GM23248 (cell line): ENCODE measurements at places on chromosomes 2 and 18. TPM values are rescaled to one million over a fixed set of nuclear protein-coding genes. Genes with fewer than 3 reads are reported as not detected.

The CDH20 gene
- not detected in 2 replicates for total RNA-seq

The CCDC68 gene
- total RNA-seq = 0.11 TPM in 1 of 2 replicates, not detected in the other

The TMEM247 gene
- total RNA-seq = not detected in 2 replicates

The MERTK gene
- total RNA-seq = under 0.01 TPM in 1 of 2 replicates, not detected in the other

The PSD4 gene
- total RNA-seq = 2.8 and 6.1 TPM in 2 replicates

The UPP2 gene
- not detected in 2 replicates for total RNA-seq

The HNMT gene
- 2.7 and 7.3 TPM in 2 replicates for total RNA-seq

The PAX3 gene
- not detected in 2 replicates for total RNA-seq

The KCNK3 gene
- not detected in 2 replicates for total RNA-seq

The ZBTB7C gene
- not detected in 2 replicates for total RNA-seq

The GCKR gene
- 0.11 TPM in 1 of 2 replicates, not detected in the other for total RNA-seq

The CHPF gene
- 526 and 533 TPM in 2 replicates for total RNA-seq

The TLX2 gene
- total RNA-seq = not detected in 2 replicates

The WNT10A gene
- not detected in 2 replicates for total RNA-seq

The C2orf72 gene
- 0.11 TPM in 1 of 2 replicates, not detected in the other for total RNA-seq

The LOXHD1 gene
- total RNA-seq = not detected in 2 replicates

The AFF3 gene
- total RNA-seq = 0.76 and 0.86 TPM in 2 replicates

The IL1F10 gene
- not detected in 2 replicates for total RNA-seq

The COLEC11 gene
- total RNA-seq = not detected in 2 replicates

The NYAP2 gene
- total RNA-seq = not detected in 2 replicates

The NGEF gene
- 0.43 TPM in 1 of 2 replicates, not detected in the other for total RNA-seq

The SP5 gene
- not detected in 2 replicates for total RNA-seq

The SLC14A1 gene
- 0.54 and 2.0 TPM in 2 replicates for total RNA-seq

The GPD2 gene
- total RNA-seq = 37.7 and 62.3 TPM in 2 replicates

The SPDYA gene
- not detected in 2 replicates for total RNA-seq

The DSG2 gene
- total RNA-seq = under 0.01 TPM in 1 of 2 replicates, not detected in the other

The LOXL3 gene
- total RNA-seq = 52.4 and 56.9 TPM in 2 replicates

The PAIP2B gene
- under 0.01 TPM in 2 replicates for total RNA-seq
